Activated naive CD8-positive, alpha-beta T cell treated with anti-CD3 and anti-CD28 coated beads, Interleukin-2, amount 50 U/mL, for 16 hours (primary cell): ENCODE measurements at places on chromosomes 11 and 22.

- no peak for DNase-seq
These were observed 7.8 kb downstream of the MYEOV start for GRCh38 chr11:69301455-69302401.

DNA sequence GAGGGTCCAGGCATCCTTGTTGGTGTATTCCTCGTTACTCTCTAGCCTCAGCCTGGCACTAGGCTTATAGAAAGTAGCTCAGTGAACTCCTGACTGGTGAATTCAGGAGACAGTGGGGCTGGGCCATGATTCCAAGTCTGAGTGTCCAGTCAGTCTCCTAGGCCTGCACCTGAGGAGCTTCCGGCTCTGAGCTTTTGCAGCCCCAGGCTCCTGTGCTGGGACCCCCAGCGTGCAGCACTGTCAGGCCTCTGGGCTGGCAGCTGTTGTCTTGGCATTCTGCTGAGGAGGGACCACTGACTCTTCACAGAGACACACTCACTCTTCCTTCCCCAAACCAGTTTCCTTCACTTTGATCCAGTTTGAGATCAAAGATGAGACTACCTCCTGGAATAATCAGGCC is 82.4 kb downstream of the CTTN start:
- no peak for DNase-seq

- no peak for DNase-seq
These were observed 45.6 kb downstream of the BCR start for GRCh38 chr22:23225724-23226496.

DNA sequence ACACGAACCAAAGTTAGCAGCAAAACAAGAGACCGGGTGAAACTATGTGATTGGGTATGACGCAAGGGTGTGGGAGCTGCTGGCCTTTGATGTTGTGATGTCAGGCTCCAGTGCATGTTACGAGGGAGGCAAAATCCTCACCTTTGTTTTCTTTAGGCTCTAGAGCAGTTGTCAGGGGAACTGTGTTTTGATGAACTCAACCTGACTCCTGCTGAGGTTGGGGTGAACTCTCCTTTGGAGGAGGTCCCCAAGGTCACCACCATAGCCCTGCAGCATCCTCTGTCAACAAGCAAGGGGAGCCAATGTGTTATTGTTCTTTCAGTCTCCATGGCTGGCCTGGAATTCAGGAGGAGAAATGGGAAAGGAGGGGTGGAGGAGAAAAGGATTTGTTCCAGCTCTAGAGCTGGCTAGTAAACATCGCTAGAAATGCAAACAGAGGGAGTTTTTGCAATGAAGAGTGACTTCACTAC is 33.8 kb downstream of the RASSF10 start:
- DNase-seq: no peak

DNA sequence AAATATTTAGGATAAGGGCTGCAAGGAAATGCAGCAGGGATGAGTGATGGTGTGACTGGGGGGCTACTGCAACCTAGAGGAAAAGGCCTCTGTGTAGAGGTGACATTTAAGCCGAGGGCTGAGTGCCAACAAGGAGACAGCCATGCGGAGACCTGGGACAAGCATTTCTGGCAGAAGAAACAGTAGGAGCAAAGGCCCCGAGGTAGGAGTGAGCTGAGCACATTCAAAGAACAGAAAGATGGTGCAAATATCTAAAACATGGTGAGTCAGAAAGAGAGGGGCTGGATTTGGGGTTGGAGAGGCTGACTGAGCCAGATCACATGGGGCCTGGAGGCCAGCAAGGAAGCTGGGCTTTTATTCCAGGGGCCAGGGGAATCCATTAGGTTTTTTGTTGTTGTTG is 55.1 kb upstream of the INCENP start:
- no peak for DNase-seq
